B cell (primary cell): ENCODE measurements at places on chromosomes 3 and 15.

DNA sequence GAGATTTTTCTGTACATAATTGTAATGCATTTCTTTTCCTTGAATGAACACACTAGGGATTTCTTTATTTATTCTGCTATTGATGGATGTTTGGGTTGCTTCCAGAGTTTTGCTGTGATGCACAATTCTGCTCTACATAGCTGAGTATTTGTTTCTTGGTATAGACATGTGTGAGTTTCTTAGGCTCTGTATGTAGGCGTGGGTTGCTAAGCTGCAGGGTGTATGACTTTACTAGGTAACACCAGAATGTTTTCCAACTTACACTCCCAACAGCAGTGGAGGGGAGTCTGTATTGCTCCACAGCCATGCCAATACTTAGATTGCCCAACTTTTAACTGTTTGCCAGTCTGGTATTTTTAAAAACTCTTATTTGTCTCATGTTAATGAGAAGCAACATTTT, 155.5 kb upstream of the TNIK start:
- no peak for DNase-seq

- DNase-seq: no peak
These were observed 102.8 kb downstream of the GABRB3 start for GRCh38 chr15:26670116-26670515.

- DNase-seq: no peak
These were observed 144.1 kb upstream of the ALCAM start for GRCh38 chr3:105222568-105223093.

DNA sequence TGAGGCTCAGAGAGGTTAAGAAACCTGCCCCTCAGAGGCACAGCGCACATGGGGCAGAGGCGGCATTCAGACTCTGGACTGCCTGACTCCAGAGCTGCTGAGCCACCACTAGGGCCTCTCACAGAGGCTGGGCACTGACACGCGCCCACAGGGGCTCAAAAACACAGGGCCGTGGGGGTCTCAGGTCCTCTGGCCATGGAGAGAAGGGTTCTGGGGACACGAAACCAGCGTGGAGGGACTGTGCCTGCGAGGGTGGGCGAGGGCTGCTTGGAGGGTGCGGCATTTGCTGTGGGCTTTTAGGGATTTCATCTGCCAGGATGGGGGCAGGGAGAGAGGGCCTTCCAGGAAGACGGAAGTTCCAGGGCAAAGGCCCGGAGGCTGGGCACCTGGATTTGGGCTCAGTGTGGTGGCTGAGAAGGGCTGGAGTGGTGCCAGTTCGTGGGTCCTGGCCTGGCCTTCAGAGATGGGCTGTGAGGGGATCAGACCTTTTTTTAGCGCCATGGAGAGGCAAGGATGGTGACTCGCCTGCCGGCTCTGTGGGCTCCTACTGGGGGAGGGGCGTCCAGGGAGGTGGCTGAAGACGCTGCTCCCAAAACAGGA, 69.6 kb downstream of the EFCAB12 start:
- no peak for DNase-seq

DNA sequence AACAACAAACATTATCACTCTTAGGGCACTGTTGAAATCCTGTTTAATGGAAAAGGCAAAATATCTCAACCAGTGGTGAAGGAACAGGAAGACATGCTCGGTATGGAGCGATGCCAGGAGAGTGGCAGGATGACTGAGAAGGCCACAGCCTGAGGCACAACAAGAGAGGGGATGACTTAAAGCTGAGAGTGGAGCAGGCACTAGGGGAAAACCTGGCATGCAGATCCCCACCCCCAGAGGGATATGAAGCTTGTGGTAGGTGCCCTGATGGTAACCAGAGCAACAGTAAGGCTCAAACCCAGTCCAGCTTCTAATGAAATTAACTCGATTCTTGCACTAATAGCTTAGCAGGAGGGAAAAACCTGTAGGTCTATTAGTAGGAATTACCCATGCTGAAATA, 40.4 kb downstream of the LYSMD4 start:
- no peak for DNase-seq

- DNase-seq: no peak
These were observed 168.4 kb upstream of the CCDC54 start for GRCh38 chr3:107208796-107209195.

GRCh38 chr15:56774356-56774755, 41.0 kb upstream of the ZNF280D start:
- no peak for DNase-seq

- no peak for DNase-seq
These were observed 16.5 kb upstream of the FGF7 start for GRCh38 chr15:49406352-49407118.

DNA sequence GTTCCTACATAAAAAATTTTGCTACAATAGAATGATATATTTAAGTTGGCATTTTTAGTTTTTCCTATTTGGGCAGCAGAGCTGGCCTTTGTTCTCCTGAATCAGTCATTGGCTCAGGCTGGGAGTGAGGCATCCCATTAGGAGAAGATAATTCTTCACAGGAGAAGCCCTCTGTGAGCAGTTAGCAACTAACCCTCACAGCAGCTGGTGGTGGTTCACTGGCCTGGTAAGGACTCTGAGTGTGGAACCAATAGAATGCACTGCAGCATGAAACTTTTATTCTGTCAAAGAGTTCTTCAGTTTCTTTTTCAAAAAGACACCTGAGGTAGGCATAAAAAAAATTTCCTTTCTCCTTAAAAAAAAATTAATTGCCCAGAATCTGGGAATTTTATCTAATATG, 562.6 kb downstream of the ZNF385D start:
- no peak for DNase-seq

DNA sequence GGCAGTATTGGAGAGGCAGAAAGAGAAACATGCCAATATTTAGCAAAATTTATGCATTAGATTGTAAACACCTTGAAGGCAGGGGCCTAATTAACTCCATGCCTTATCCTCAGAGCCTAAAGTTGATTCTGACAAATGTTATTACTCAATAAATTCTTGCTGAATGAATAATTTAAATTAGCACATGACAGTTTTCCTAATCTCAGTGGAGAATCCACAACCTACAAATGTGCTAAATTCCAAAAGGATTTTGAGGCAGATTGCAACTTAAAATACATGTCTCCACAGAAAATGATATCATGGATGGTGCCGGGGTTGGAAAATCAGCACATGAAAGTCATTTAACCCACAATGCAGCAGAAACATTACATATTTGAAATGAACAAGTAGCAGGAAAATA, 41.1 kb upstream of the NANOGP8 start:
- no peak for DNase-seq

GRCh38 chr15:75731248-75732151, 18.9 kb upstream of the CSPG4 start:
- no peak for DNase-seq

GRCh38 chr3:169954142-169954756, 12.4 kb upstream of the SEC62 start:
- DNase-seq: peak; percentile 66

DNA sequence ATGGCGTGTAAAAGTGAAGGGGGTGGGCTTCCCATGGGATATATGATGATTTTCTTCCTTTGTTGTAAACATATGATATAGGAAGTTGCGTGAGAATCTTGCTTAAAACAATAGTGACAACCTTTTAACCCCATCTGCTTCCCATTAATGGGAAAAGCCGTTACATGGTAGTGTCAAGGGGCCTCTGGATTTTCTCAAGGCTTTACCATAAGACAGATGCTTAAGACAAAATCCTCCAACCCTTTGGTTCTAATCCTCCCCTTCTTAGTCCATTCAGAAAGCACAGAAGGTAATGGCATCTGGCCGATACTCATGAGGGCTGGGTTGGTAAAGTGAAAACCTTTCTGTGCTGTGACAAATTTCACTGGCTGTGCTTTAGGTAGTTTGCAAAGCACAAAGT, 25.0 kb downstream of the DPH3 start:
- DNase-seq: no peak

DNA sequence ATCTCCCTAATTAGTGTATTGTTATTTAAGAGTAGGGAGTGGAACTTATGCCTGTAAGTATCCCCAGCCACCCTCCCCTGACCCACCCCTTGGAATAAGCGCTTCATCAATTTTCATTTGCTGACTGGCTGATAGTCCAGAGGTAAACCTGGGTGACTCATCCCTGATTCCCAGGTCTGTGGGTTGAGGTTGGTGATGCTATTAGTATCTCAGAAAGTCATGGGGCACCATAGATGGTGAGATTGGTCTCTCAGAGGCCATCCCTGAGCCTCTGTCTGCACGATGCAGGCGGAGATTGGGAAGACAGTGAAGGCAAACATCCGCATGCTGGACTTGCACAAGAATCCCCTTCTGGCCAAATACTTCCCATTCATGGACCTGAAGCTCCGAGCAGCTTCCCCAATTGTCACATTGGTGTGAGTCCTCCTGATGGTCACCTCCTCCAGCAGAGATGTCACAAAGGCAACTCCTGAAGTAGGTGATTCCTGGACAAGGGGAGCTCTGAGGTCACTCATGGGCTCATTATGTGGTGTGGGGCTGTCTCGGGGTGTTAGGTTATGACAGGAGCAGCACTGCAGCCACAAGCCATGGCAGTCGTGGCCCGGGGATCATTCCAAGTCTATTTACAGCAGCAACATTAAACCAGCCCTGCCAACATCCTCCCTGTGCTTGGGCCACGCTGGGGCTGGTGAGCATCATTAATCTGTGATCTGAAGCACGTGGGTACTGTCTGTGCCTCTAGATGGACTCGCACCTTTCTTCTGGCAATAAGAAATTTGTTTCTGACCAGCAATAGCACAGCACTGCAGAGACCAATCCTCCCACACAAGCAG, 6.8 kb upstream of the TXNRD3 start:
- DNase-seq: no peak

- DNase-seq: peak; percentile 85
These were observed 14.8 kb downstream of the CLK3 start for GRCh38 chr15:74630284-74631086.

DNA sequence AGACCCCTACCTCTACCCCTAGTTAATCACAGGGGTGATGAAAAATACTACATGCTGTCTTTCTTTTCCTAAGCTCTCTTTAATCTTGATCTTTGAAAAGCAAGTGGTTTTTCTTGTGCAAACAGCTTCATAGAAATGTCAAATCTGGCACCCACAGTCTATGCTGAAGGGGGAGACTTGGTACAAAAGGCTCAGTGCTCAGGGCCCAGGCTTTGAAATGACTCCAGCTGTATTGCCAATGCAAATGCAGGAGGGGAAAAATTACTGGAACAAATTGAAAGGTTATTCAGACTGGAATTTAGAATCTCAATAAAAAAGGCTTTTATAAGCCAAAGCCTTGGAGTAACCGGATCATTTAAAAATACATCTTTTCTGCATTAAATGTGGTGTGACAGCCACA, 223.9 kb downstream of the LRTM1 start:
- no peak for DNase-seq
